HTR-8/SVneo (cell line): ENCODE measurements at places on chromosomes 4 and X.

GRCh38 chrX:154890990-154891639 is 5.0 kb downstream of the F8A1 start:
- DNase-seq: no peak

DNA sequence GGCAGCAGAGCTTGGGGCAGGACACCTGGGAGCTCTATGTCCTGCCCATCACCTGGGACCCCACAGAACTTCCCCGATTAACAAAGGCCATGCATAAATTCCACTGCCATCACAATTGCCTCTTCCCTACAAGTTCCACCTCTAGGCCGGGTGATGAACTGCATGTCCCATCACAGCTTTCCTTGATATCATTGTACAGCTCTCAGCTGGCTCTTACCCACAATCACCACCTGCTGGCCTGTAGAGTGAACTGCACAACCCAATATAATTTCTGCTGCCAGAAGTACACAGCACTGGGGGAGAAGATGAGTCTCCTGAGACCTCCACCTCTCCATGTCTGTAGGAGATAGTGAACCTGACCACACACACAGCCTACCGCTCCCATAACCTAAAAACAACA is 285.0 kb upstream of the AADAT start:
- no peak for DNase-seq

DNA sequence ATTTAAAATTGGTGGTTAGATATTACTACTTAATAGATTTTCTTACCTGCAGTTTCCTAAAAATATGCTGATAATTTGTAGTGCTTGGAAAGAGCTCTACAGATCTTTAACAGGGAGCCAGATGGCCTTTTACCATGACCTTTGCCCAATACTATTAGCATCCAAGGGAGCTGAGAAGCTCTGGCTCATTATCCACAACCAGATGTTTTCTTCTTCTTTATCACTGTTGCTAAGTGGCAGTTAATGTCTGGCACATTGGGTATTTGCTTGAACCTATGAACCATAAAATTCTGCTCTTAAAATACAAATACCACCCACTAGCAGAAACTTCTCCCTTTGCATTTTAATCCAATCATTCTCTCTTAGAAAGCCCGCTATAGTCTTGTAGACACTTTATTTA is 1480.3 kb downstream of the C4orf33 start:
- DNase-seq: no peak

DNA sequence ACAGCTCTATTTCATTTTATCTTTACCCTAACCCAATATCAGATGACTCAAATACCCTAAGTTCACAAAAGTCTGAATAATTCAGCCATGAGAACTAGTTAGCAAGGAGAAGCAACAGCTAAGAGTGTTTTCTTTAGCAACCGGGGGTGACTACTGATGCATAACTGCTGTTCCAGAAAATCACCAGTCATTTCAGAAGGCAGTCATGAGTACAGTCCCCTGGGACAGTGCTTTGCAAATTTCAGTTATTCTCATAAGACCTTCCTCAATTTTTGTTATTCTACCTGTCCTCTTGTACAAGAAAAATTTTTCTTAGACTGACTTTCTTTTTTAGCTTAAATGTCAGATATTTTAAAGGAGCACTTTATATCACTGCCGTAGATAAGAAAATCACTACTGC is 16.4 kb downstream of the BANK1 start:
- DNase-seq: no peak
